ENCODE measurements at places on chromosomes 7 and 10. TPM values are rescaled to one million over a fixed set of nuclear protein-coding genes. Genes with fewer than 3 reads are reported as not detected.

Gene EVX1
- not detected for total RNA-seq

Gene PRKG1
- 6.2 TPM for total RNA-seq

Gene DLX6
- not detected for total RNA-seq

Gene MCM7
- total RNA-seq: 52.1 TPM

Gene C10orf90
- total RNA-seq: not detected

Gene COMMD3
- 36.3 TPM for total RNA-seq

Gene MBL2
- total RNA-seq: not detected

Gene LRRN3
- total RNA-seq: 16.3 TPM

Gene ECHDC3
- total RNA-seq: 29.9 TPM

Gene MARVELD1
- 53.4 TPM for total RNA-seq

Gene FLNC
- total RNA-seq: 98.9 TPM

Gene H2BK1
- not detected for total RNA-seq

Gene SH2D4B
- total RNA-seq: not detected

Gene CYP3A7
- 1.0 TPM for total RNA-seq

Gene IGFBP3
- total RNA-seq: 34.3 TPM

Gene ASIC3
- total RNA-seq: 0.96 TPM

Gene CEP55
- 8.3 TPM for total RNA-seq

Gene MBLAC1
- total RNA-seq: 4.3 TPM

Gene ALOX5
- 0.08 TPM for total RNA-seq

Gene TMEM229A
- total RNA-seq: under 0.01 TPM

Gene NUTM2D
- 0.56 TPM for total RNA-seq

Gene CYP26A1
- total RNA-seq: not detected

Gene SMO
- total RNA-seq: 32.0 TPM

Gene PAX4
- not detected for total RNA-seq

Gene PCDH15
- total RNA-seq: not detected

Gene UBE2H
- total RNA-seq: 40.3 TPM

Gene OR6B1
- total RNA-seq: not detected

Gene CHN2
- 1.3 TPM for total RNA-seq

Gene CUZD1
- 0.13 TPM for total RNA-seq

Gene AP5Z1
- total RNA-seq: 20.6 TPM

Gene SDK1
- total RNA-seq: 4.9 TPM

Gene PIK3CG
- 0.13 TPM for total RNA-seq

Gene LEP
- total RNA-seq: not detected

Gene MRPS24
- 165 TPM for total RNA-seq

Gene ABCA13
- 0.08 TPM for total RNA-seq

Gene NXPH1
- total RNA-seq: not detected

Gene STEAP1
- total RNA-seq: 30.1 TPM

Gene CPED1
- total RNA-seq: 21.2 TPM

Gene GPR85
- total RNA-seq: 0.24 TPM

Gene TRIL
- 11.4 TPM for total RNA-seq

Gene ITIH2
- not detected for total RNA-seq

Gene MEIG1
- total RNA-seq: not detected

Gene CYP2E1
- total RNA-seq: 1.7 TPM

Gene TUBAL3
- total RNA-seq: not detected

Gene DEPP1
- 11.5 TPM for total RNA-seq

Gene GIMAP8
- 0.39 TPM for total RNA-seq

Gene MAP3K8
- 8.3 TPM for total RNA-seq

Gene FKBP6
- total RNA-seq: not detected

Gene TUBB8
- total RNA-seq: not detected

Gene SPDYE16
- total RNA-seq: not detected

Gene SHLD2
- 19.4 TPM for total RNA-seq

Gene RGR
- total RNA-seq: not detected

Gene CFTR
- 0.13 TPM for total RNA-seq

Gene CALHM2
- total RNA-seq: 20.2 TPM
